ENCODE measurements at places on chromosomes 2 and 18.

DNA sequence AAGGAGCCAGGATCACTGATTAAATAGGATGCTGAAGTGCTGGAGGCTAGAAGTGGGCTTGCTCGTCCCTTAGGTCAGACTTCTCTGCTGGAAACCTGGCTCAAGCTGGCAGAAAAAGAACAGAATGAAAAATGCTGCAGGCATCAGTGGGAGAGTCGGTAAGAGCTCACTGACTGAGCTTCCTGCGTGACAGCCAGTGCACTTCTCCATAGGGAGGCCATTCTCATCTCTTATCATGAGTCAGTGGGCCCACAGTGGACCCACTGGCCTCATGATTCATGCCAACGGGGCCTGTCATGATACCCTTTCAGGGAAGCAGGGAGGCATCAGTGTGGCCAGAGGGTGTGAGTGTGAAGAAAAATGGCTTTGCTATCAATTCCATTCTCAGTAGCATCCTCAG, 498.2 kb downstream of the PTPRM start:
- no peak for DNase-seq

- peak; percentile 59 for DNase-seq
Observed at GRCh38 chr2:27993402-27993787, 102.9 kb downstream of the BABAM2 start.

DNA sequence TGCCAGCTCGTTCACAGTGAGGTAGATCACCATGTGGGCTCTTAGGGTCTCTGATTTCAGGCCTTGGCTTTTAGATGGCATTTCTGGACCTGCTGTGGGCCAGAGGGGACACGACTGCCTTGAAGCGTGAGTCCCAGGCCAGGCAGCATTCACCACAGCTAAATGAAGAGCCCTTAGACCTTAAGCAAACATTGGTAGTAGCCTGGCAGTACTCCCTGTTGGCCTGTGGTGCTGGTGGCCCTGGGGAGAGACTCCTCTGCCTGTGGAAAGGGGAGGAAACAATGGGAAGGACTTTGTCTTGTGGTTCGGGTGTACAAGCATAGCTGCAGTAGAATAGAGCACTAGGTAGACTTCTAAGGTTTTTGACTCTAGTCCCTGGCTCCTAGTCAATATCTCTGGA, 456.0 kb upstream of the DCC start:
- DNase-seq = no peak

DNA sequence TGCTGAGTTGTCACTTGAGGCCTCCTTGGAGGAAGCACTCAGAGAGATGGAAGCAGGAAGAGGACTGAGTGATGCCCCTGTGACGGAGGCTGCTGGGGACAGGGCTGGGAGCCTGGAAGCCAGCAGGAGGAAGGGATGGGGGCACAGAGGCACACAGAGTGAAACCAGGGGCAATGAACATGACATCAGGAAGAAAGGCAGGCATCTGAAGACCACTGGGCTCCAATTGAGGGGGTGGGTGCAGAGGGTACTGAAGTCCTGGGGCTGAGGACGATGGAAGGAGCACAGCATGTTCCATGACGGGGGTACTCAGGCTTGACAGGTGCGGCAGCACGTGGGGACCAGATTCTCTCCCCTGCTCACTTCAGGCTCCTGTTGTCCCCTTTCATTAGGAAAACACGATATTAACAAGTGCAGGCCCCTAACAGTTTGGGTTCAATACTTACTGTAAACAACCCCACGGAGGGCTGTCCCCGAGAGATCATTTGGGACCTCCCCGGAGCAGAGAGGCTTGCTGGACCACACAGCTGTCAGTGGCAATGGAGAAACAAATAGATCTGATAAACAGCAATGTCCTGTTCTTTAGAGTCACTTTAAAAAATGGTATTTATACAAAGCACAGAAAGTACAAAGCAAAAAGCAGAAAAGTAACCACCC, 8.7 kb downstream of the INPP5D start:
- no peak for DNase-seq

- peak; percentile 5 for DNase-seq
Observed at GRCh38 chr2:199875400-199875799, 24.4 kb upstream of the FTCDNL1 start.

DNA sequence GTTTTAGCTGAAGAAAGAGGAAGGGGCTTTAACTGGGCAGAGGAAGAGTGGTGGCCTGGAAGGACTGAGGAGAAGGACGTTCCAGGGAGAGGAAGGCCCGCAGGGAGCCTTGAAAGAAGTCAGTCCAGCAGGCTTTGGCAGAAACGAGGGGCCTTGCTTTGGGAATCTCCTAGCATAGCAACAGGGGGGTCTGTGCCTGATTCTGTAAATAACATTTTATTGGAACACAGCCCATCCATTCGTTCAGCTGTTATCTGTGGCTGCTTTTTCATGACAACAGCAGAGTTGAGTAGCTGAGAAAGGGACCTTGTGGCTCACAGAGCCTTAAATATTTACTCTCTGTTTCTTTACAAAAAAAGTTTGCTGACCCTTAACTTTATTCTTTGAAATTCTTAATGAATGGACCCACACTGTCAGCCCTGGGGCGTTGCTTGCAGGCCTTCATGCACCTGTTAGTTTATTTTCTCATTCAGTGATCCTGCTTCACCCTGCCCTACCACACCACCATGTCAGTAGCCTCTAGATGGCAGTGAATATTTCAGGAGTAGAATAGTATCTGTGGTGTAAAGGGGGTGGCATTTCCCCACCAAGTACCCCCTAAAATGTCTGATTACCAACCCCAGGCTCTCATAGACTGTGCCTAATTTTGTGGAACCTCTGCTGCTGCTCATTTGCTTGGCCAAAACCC, 61.0 kb downstream of the MGAT5 start:
- no peak for DNase-seq

DNA sequence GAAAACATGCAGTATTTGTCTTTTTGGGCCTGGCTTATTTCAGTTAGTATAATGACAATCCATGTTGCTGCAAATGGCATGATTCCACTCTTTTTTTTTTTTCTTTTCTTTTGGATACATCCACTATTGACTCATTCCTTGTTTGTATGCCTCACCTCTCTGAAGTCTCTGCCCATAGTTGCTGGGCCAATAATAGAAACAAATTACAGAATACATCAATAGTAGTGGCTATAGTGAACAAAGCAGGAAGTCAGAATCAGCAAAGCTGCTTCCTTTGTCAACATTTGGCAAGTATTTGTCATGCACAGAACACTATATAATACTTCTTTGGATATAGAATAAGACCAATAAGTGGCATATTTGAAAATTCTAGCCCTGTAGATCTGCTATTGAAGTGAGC, 609.7 kb downstream of the STK39 start:
- DNase-seq = no peak
